ENCODE measurements at places on chromosomes 2 and 18.
A peak's percentile ranks its signal among the peaks of the same experiment; 100 is the strongest.

DNA sequence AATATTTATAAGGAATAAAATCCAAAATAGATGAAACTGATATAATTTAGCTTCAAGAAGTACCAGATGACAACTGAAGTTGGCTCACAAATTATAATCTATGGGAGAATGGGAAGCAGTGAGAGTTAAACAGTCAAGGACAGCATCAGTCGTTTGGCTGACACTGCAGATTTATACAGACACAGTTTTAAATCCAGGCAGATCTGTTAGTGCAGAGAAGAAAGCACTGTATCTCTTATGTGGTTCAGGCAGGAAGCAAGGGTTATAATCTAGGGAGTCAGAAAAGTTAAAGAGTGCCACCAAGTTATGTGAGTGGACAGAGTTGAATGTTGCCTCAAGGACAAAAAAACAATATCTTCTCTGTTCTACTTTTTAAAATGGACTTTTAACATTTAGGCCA, 880.2 kb downstream of the TSN start:
- no peak for DNase-seq

DNA sequence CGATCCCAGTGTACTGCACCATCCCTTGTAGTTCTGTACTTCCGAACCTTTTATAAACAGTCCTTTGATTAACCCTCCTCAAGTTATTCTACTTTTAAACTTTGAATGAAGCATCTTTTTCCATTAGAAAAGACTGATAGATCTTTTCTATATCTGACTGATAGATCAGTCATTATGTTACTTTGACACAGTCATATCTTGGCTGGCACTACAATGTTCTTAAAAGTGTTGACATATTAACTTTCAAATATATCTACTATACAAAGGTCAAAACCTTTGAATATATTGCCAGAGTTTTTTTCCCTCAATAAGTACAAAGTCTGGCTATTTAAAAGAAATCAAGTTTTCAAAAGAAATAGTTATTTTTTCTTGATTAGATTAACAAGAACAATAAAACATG, 35.4 kb upstream of the NABP1 start:
- DNase-seq, result no peak

DNA sequence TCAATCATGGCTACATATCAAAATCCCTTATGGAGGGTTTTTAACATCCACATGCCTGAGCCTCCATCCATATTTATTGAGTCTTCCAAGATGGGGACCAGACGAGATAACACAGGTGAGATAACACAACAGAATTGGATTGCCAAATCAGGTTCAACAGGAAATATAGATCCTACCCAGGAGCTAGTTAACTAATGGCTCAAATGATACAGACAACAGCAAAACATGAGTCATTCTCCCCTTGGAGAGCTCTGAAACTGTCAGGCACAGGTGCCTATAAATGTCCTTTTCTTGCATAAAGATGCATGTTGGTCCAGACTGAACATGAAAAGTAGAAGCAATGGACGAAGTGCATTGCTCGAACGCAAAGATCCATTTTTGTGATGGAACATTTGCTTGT, 202.2 kb downstream of the CDH20 start:
- DNase-seq, result no peak

DNA sequence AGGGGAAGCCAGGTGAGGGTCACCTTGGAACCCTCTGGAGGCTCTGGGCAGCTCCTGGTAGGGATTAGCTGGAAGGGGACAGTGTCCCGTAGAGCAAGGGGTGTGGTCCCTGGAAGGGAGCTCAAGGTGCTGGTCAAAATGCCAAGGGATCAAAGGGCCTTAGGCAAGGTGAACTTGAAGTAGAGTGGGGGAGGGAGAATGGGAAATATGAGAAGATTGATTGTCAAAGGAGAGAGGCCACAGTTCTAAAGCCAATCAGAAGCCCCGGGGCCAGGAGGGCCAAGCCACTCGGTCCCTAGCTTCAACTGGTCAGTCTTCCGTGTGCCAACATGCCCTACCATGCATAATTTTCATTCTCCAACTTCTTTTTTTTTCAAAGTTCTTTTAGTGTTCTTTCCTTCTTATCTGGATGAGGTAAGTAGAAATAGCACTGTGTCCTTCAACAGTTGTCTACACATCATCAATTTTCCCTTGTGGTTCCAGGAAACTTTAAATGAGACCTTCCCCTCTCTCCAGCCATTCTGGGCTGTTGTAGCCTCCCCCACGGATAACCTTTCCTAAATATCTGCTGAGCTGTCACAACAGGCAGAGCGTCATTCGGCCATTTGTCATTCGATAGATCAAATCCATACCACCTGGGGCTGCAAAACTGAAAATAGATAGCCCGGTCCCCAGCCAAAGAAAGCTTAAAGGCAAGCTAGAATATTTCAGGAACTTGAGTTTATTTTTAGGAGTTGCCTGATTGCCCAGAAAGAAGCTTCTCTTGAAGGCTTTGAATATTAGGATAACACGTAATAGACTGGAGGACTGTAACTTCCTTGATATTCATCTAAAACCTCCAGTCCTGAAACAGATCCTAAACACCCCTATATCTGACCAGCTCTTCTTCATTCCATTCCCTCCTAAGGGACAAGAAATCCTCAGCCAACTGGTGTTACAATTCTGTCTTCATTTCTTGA, 83.3 kb downstream of the ALPK2 start:
- no peak for DNase-seq

- no peak for DNase-seq
Measured at GRCh38 chr2:225636558-225636957, 237.0 kb downstream of the NYAP2 start.

- DNase-seq, result no peak
Measured at GRCh38 chr2:135800513-135801460, 36.2 kb downstream of the LCT start.

DNA sequence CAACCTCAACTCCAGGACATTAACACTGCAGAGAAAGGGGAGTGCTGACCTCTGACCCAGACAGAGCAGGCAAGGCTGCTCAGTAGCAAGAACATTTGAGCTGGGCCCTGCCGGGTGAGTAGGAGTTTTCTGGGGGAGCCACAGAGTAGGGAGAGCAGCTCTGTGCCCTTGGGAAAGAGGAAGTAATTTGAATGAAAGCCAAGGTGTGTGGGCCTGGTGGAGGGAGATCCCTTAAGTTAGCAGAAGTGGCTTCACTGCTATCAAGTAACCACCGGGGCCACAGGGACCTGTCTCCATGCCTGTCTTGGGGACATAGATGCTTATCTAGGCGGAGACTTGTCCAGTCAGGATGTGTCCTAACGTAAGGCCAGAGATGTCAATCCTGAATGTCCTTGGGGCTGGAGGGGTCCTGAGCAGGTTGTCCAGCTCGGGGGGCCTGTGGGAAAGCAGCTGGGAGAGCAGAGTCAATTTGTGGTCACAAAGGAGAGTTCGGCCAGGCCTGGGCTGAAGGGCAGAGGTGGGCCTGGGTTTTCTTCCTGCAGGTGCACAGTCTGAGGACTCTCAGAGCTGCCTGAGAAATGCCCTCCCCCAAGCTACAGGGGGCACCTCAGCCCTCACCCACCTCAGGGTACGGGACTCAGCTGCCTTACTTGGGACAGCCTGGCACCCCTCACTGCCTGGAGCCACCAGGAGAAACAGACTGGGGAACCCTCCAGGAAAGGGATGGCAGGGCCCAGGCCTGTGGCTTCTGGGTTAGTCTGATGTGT, 15.0 kb upstream of the OTOF start:
- no peak for DNase-seq

DNA sequence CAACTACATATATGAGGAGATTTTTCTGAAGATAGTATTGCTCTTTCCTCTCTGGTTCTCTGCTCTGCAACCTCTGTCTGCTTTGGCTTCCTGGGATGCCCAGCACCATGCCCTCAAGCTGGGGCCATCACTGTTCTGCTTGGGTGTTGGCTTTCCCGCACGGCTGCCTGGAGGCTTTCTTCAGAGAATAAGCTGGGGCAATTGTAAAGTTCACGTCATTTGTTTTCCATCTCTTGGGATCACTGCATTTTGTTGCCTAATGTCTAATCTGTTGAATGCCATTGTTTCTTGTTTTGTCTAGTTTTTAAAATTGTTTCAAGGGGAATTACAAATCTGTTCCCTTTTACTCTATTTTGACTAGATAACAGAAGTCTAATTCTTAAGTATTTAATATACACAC, 437.3 kb upstream of the NRP2 start:
- DNase-seq, result no peak

DNA sequence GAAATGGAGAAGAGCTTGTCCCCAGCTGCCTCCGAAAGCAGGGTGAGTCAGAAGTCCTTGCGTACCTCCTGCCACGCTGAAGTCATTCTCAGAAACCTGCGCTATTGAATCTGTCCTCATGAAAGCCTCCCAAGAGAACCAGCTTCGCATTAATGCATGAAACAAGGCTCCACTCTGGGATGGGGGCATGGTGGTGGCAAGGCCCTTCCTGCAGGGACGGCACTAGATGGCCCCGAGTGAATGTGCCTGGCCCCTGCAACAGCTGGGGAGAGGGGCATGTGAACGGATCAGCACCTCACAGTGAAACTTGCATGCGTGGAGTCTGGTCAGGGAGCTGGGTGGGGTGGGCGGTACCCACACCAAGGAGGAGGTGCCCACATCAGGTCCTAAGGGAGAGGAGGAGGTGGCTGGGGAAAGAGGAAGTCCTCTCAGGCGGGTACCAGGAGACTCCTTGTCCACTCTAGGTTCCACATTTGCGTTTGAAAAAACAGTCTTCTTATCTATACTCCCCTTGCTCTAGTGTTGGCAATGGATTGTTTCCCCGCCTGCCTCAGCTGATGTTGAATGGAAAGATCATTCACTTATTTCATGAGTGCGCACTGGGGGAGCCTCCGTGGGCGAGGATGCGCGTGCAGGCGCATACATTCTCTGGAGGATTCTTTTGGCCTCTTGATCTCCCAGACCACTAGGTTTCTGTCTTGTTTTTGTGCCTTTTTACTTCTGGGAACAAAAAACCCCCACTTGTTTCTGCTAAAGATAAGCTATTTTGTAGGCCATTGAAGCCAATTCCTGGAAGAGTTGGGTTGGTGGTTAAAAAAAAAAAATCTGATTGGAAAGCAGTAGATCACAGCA, 104.7 kb downstream of the KLHL29 start:
- no peak for DNase-seq

DNA sequence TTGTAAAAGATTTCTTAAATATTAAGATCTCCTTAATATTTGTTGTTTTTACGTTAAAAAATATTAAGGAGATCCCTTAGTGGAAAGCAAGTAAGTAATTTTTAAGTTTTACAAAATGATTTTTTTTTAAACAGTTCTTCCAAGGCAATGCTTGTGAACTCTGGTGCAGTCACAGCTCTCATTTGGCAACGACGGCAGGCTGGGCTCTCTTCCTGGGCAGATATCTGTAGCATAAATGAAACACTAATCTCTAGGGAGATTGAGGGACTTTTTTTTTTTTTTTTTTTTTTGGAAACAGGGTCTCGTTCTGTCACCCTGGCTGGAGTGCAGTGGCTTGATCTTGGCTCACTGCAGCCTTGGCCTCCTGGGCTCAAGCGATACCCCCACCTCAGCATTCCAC, 38.5 kb downstream of the GORASP2 start:
- DNase-seq, result no peak

DNA sequence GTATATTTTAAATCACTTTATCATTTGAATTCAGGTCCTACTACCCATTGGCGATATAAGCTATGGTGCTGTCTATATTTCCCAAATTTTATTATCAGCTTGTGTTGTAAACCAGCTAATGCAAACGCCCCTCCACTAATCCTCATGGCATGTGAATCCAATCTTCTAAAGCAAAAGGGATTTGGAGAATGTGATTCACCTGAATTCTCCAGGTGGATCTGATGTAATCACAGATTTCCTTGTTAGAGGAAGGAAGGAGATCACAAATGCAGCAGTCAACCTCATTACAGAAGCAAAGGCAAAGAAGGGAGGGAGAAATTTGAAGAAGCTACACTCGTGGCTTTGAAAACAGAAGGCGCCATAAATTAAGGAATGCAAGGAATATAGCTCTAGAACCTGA, 431.1 kb upstream of the CDH19 start:
- no peak for DNase-seq

- DNase-seq, result no peak
Measured at GRCh38 chr2:201930831-201931230, 102.8 kb upstream of the FZD7 start.

DNA sequence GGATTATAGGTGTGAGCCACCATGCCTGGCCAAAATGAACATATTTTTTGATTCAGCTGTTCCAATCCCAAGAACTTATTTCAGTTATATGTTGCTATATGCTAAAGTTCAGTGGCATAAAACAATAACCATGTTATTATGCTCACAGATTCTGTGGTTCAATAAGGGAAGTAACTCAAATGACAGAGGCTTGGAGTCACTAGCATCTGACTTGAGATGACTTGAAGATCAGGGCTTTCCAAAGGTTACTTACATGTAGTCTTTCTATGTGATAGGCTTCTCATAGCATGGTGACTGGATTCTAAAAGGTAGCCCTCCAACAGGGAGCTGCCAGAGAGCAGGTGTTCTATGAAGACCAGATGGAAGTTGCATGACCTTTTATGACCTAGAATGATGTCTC, 17.2 kb downstream of the CLK1 start:
- DNase-seq, result no peak

DNA sequence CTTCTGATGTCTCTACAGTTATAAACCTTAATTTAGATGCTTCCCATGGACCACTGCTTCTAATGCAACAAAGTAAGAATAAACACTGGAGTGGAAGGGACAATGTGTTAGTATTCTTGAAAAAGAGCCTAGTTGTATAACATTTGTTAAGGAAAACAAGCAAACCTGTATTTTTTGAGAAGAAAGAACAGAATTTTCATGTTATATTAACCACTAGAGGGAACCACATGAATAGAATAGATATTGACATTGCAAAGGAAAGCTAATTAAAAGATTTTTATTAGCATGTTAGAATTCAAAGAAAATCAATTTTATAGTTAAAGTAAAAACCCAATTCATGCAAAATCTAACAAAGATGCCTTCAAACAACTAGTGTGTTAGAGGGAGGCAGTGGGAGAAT, 151.2 kb upstream of the BARD1 start:
- no peak for DNase-seq

GRCh38 chr2:37527361-37527760, 144.1 kb downstream of the CDC42EP3 start:
- DNase-seq, result no peak

GRCh38 chr2:99777656-99778290, 288.0 kb upstream of the REV1 start:
- no peak for DNase-seq

DNA sequence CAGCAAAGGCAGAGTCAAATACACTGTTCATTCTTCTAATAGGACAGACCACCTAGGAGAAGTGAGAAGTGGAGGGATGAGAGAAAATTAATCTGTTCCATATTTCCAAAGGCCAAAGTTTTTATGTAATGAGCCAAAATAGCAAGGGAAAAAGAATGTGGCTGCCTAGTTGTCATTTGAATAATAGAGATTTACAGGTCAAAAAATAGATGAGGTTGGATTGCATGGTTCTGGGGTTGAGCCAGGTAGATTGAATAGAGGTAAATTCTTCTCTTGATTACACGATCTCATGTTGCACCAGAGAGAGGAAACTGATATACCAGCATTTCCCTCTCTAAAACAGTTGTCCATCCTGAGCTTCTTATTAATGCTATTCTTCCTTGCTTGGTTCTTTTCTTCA, 325.8 kb downstream of the CCDC178 start:
- DNase-seq, result no peak

- peak; percentile 37 for DNase-seq
Measured at GRCh38 chr2:212686285-212686895, 147.8 kb upstream of the ERBB4 start.

GRCh38 chr2:52072949-52073348, 1041.0 kb upstream of the NRXN1 start:
- DNase-seq, result no peak

GRCh38 chr2:28419003-28419402, 26.3 kb downstream of the FOSL2 start:
- no peak for DNase-seq
